ENCODE measurements at places on chromosomes 7 and 10.

- DNase-seq, result no peak
These were observed 10.2 kb downstream of the MYL10 start for GRCh38 chr7:101618916-101619315.

DNA sequence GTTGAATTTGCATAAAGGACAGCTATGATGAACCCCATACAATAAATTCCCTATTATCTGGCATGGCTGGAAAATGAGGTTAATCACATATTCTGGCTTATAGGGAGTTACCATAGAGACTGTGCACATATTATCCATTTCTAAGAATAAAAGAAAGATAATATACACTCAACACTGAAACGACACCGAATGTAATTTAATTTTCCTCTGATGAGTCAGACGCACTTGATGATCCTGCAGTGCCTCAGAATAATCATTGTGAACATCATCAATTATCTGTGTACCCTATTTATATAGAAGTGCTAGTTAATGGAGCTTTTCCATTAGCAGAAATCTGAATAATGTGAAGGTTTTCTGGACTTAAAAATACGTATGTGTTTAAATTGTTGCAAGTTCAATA, 60.2 kb downstream of the SGCE start:
- DNase-seq, result no peak

DNA sequence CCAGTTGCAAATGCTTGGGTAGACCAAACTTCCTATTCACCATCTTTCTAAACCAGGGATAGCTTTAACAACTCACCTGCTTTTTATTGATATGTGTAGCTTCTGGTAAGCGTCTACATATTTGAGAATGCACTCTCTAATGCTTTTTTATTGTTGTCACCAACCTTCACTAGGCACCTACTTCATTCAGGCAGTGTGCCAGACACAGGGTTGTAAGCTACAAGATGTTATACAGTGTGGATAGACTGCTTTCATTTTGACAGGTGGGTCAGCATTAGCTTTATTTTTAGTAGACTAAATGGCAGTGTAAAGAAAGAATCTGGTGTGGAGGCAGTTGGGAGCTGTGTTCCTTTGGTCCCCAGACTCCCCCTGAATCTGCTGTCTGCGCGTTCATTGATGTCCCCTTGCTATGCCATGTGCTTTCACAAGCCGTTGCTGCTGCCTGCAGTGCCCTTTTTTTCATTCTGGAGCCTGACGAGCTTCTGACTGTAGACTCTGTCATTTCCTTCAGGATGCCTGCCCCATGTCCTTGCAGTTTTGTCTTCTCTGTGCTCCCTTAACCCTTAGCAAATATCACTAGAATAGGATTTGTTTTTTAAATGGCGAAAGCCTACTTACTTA, 32.1 kb downstream of the NRF1 start:
- DNase-seq, result no peak

DNA sequence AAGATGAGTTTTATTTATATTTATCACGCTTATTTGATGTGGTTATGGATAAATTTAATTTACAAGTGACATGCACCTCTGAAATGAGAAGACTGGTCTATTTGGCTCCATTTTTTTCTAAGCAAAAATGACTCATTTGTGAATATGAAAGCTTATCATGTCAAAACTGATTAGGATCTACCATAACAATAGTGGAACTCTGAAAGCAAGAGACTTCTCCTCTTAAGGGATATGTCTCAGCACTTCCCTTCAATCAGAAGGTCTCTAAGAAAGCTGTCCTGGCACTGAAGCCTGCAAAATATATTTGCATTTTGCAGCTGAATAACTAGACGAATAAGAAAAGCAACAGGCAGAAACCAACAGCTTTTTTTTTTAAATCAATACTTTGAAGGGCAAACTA, 12.7 kb downstream of the FAS start:
- no peak for DNase-seq

DNA sequence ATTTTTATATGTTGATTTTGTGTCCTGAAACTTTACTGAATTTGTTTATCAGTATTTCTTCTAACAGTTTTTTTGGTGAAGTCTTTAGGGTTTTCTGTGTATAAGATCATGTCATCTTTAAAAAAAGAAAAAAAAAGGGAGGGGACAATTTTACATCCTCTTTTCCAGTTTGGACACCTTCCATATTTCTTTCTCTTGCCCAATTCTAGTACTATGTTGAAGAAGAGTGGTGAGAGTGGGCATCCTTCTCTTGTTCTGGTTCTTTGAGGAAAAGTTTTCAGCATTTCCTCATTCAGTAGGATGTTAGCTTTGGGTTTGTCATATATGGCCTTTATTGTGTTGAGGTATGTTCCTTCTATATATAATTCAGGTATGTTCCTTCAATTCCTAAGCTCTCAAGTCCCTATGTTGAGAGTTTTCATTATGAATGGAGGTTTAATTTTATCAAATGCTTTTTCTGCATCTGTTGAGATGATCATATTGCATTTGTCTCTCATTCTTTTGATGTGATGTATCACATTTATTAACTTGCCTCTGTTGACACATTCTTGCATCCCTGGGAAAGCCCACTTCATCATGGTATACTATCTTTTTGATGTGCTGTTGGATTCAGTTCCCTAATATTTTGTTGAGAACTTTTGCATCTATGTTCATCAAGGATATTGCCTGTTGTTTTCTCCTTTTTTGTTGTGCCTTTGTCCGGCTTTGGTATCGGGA, 12.1 kb downstream of the TAS2R40 start:
- no peak for DNase-seq

- DNase-seq, result no peak
These were observed 102.0 kb downstream of the NRF1 start for GRCh38 chr7:129713544-129713943.

- peak; percentile 97 for DNase-seq
These were observed at the start of gene MBLAC1 for GRCh38 chr7:100126931-100127865. Gene MBLAC1 (plus strand): TSS chr7:100126967. CDS start chr7:100127396, 429 bp downstream.

- no peak for DNase-seq
These were observed 99.8 kb downstream of the NKX6-2 start for GRCh38 chr10:132685921-132686680.

DNA sequence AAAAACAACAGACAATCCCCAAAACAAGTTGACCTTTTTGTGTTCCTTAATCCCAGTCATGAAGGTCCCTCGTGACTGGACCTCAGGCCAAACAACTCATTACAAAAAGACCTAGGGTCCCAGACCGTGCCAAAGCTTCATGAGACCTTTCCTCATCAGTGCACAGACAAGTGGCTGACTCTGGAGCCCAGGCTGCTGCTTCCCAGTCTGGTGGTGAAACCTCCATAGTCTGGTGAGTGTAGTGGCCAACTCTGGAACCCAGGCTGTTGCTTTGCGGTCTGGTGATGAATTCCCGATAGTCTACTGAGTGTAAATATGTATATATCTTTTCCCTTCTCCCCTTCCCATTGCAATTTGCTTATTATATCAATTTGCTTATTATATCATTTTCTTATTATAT, 22.1 kb upstream of the SLC18A3 start:
- peak; percentile 47 for DNase-seq

DNA sequence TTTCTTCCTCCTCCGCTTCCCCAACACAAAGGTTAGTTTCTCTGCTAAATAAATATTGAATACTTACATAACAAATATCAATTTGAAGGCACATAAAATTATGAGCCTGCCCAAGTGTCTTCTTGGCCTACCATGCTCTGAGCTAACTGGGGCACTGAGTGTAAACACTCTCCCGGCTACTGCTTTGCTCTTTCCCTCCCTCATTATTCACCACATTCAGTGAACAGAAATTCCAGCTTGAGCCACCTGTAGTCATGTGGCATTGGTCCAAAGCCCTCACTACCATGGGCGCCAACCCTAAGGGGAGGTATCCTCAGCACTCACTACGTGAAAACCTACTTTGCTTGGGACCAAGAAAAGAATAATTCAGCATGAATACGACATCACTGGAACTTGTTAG, 409.0 kb downstream of the KCNMA1 start:
- no peak for DNase-seq

- no peak for DNase-seq
These were observed 1127.0 kb downstream of the DNAJB9 start for GRCh38 chr7:109696723-109697122.

- no peak for DNase-seq
These were observed 170.0 kb upstream of the PHF14 start for GRCh38 chr7:10803720-10804119.

DNA sequence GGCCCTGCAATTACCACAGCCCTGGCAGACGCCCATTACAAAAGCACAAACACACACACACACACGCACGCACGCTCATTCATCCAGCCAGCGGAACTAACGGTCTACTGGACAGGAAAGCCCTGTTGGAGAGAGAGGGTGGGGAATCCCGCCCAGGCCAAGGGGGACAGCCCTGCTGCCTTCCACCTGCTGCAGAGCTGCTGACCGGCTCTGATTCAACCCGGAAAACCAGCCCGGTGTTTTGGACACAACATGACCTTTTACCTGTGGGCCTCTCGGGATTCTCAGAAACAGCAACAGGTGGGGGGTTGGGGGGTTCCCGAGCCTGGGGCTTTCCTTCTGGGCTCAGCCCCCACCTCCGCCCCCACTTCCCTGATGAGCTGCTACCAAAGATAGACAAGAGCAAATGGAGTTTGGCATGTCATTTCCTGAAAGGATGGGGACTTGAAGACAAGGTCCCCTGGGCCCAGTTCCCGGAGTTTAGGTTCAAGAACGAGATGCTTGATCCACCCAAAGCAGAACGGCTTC, 18.5 kb upstream of the SERPINE1 start:
- DNase-seq, result no peak

- no peak for DNase-seq
These were observed 85.2 kb downstream of the ADARB2 start for GRCh38 chr10:1652151-1652550.

DNA sequence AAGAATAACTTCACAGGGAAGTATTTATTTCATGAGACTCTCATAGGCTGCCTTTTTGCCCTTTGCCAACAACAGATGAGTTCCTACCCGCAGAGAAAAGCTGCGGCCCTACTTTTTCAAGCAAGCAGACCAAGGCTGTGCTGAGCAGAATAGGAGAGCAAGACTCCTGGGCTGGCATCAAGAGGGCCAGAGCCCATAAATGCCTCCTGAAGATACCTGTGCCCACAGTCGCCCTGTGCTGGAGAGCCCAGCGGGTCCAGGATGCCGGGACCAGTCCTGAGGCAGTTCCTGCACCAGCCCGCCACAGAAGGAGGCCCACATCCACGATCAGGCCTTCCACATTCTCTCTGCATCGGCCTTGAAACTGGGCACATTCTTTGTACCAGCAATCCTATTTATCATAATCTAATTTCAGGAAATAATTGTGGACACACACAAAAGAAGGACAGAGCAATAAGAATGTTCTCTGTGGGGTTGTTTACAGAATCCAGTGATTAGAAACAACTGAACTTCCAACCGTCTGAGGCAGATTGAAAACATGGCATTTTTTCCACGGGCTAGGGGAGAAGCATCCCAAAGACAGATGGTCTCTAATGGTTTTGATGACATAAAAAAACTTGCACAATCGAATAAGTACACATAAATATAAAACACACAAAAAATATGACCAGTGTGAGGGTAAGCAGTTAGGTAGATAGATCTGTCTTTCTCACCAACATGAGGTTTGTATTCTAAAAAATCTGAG, 95.6 kb downstream of the CPXM2 start:
- peak; percentile 85 for DNase-seq

GRCh38 chr7:110317541-110318265, 773.2 kb upstream of the LRRN3 start:
- DNase-seq, result no peak

- no peak for DNase-seq
These were observed 50.4 kb downstream of the CFAP46 start for GRCh38 chr10:132892004-132892403.

DNA sequence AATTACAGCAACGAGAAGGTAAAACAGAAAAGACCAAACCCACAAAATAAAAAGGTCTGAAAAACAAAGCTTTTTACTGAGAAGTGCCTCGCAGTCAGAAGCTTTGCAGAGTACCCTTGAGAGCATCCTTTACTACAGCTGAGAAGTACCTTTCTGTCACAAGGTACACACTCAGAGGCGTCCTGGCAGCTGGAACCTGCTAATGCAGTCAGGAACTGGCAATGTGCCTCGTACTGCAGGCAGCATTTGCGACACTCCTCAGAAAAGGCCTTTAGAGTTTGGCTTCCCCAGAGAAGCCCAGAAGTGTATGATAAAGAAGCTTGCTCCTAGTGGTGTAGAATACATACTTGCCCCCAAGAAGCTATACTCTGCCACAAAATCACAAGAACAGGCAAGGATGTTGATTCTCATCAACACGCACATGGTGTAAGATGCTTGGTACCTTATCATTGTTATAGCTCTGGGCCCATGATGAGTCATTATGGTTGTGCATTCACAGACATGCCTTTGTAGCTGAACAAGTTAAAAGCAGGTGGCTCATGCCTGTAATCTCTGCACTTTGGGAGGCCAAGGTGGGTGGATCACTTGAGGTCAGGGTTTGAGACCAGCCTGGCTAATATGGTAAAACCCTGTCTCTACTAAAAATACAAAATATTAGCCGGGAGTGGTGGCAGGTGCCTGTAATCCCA, 2.0 kb upstream of the GTPBP4 start:
- no peak for DNase-seq

DNA sequence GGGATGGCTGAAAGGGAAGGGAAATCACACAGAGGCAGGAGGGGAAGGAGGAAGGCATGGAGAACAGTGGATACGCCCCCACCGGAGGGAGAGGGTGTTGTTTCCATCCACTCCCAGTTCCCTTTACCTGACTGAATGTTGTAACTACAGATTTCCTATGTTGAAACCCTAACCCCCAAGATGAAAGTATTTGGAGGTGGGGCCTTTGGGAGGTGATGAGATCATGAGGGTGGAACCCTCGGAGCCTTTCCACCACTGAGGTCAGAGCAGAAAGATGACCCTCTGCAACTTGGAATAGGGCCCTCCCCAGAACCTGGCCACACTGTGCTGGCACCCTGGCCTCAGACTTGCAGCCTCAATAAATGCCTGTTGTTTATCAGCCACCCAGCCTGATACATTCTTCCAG, 48.6 kb upstream of the CNPY1 start:
- no peak for DNase-seq

DNA sequence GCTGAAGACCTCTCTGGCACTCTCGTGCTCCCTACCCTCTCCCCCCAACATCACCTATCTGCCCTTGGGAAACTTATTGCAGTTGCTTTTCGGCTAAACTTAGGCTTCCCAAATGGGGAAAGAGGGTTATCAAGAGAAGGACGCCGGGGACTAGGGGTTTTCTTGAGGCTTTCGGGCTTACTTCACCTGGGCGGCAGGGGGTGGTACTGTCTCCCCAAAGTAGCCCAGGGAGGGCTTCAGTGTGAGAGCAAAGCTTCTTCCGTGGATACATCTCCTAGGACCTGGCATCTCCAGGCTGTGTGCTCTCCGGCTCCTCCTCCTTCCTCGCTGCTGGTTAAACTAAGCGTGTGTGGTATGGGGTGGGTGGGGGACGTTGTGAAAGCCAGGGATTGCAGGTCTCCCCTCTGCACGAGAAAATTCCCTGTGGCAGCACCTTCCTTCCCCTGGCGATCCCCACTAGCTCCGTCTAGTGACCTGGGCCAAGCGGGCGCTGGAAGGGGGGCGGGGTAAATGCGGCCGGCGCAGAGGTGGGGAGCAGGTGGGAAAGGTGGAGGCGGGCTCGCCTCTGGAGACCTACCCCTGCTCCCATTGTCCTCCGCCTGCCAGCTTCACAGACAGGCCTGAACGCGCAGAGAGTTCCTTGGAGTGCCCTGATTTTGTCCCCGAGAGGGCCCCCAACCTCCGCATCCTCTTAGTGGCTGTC, 1.1 kb downstream of the PLXDC2 start:
- no peak for DNase-seq
